ENCODE measurements at places on chromosomes 2 and 18.

DNA sequence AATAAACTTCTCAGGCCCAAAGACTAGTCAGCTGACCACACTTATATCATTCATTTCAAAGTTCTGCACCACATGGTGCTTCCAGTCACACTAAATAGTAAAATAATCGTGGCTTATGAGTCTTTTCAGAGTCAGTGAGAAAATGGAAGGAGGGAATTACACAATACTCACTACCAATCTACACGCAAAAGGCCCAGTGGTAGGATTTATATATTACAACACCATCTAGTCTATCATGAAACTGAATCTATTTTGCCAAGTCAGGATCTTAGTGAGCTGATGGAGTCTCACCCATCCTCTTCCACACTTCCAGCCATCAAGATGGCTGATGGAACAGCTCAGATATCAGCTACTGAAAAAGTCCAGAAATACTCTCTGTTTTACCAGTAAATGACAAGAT is 21.9 kb downstream of the INO80D start:
- DNase-seq = no peak

DNA sequence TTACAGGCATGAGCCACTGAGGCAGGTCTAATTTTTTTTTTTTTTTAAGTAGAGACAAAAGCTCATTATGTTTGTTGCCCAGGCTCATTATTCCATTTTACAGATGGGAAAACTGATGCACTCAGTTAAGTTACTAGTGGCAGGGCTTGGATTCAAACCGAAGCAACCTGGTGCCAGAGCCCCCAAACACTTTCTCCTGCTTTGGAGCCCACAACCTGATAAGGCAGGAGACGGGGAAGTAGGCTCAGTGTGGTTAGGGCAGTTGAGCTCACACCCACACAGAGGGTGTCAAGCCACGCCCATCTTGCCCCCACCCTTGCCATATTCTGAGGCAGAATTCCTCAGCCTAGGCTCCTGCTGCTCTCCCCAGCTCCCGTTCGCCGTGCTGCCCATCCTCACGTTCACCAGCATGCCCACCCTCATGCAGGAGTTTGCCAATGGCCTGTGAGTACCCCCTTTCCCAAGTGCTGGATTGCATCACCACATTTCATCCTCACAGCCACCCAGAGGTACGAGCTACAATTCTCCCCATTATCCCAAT is 5.8 kb upstream of the CTDSP1 start:
- DNase-seq = no peak

DNA sequence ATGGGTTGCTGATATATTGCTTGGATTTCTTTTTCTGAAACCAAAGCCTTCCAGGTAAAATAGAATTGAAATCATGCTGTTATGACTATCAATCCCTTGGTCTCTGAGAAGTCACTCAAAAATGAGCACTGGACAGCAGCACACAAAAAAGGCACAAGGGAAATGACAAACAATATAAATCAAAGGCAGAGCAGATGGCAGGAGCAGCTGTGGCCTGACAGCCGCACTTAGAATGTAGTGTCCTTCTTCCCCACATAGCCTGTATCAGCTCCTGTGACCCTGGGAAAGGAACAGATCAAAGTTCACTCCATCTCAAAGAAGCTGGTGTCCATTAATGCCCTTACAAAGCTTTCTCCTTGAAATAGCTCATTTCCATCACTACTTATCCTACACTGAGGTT is 326.7 kb downstream of the SUCLG1 start:
- no peak for DNase-seq

- DNase-seq = no peak
These were observed 52.5 kb downstream of the KCNF1 start for GRCh38 chr2:10964052-10964790.

GRCh38 chr18:49411928-49412327 is 48.5 kb downstream of the DYM start:
- no peak for DNase-seq

- DNase-seq = peak; percentile 71
These were observed 423 bp upstream of the TTC27 start for GRCh38 chr2:32627441-32627813.

GRCh38 chr18:23159344-23159743 is 24.1 kb downstream of the CABLES1 start:
- no peak for DNase-seq

DNA sequence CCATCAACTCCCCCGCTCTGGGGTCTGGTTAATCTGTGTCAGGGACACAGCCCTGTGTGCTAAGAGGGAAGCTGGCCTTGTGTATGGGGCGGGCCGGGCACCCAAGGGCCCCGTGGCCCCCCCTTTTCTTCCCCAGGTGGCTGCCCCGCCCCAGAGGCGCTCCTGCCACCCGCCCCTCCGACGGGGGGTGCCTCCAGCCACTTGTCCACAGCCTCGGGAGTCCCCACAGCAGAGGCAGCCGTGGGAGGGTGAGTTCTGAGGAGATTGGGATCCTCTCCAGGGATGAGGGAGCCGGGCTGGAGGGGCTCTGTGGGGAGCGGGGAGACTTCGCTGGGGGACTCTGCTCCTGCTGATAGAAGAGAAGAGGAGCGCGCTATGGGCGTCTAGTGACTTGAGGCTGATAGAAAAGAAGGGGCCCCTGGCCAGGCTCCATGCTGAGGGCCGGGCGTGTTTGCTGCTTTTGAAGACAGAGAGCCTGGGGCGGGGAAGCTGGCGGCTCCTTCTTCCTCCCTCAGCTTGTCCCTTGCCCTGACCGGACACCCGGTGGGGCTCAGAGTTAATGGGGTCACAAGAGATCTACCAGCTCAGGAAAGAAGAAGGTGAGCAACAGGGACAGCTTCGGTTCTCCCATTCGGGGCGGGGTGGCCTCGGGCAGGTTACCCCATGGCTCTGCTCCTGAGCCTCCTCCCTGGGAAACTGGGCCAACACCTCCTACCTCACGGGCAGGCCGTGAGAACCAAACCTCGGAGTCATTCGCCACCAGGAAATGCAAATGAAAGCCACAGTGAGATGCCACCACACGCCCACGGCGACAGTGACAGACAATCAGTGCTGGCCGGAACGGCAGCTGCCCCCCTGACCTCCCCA is 89.4 kb upstream of the TAF1B start:
- DNase-seq = no peak

DNA sequence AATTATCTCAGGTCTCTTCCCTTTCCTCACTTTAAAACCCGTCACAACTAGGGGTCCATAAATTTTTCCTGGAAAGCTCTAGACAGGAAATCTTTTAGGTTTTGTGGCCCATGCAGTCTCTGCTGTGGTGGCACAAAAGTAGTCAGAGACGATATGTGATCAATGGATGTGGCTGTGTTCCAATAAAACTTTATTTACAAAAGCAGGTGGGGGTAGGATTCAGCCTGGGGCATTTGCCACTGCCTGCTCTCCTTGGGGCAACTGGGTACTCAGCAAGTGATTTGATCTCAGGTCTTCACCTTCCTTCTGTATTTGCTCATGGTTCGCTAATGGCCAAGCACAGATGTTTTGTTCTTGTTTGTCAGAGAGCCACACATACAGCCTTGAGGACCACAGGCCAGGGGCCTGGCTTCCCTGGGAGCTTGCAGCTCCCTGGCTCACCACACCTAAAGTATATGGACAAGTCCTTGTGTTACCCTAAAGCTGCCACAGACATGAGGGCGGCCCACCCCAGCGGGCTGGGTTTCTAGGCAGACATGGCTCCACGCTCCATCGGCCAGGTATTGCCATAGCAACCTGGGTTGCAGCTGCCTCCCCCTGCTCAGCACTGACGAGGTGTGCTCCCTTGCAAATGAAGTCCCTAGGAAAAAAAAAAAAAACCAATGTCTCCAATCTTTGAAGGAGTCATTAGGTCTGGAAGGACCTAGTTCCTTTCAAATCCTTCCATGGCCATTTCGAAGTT is 89.7 kb upstream of the YWHAQ start:
- no peak for DNase-seq

DNA sequence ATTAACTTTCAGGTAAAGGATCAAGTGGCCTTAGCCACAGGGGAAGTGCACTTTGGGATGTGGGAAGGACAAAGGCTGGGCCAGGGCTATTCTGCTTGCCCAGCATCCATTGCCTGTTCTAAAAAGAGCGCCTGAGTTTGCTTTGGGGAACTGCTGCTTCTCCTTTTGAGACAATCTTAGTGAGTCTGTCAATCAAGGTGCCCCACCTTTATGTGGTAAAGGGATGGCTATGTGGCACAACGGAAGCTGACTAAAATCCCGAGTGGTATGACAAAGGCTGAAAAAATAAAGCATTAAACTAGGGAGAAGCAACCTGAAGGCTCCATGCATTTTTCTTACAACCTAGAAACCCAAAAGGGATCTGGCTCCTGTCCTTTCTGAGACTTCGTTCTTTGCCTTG is 540.5 kb downstream of the SLC4A3 start:
- DNase-seq = no peak

GRCh38 chr18:37303009-37303408 is 262.6 kb downstream of the CELF4 start:
- no peak for DNase-seq

DNA sequence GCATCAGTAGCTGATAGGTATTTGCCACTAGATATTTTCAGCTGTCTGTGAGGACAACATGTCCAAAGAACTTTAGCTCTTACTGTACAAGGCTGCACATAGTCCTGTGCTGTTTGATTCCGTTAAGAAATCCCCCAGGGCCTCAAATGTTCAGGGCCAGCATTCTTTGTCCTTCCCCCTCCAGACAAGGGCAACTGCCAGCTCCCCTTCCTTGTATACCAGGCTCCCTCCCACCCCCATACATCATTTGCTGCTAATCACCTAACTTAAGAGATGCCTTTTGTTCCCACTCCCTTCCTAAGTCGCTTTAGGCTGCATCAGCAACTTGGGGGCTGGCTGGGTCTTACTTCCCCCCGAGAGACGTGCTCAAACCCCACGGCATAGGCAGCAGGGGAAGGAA is 138.7 kb downstream of the CDH20 start:
- DNase-seq = no peak

DNA sequence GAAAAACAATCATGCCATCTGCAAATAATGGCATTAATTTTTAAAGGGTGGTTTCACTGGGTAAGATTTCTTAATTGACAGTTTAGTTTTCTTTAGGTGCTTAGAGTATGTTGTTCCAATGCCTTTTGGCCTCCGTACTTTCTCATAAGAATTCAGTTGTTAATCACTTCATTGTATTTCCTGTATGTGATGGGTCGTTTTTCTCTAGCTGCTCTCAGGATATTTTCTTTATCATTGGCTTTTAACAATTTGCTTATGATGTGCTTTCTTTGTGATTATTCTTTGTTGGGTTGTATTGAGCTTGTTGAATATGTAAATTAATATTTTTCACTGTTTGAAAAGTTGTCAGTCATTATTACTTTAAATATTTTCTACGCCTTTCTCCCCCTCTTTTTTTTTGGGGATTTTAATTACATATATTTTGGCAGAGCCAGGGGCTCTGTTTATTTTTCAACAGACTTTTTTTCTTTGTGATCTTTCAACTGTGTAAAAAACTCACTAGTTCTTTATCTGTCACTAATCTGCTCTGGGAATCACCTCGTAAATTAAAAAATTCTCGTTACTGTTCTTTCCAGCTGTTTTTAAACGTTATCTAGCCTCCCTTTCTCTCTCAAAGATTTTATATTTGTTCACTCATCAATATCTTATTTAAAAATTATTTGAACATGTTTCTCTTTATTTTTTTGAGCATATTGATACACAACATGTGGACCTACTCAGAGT is 56.2 kb upstream of the IL1R1 start:
- no peak for DNase-seq

DNA sequence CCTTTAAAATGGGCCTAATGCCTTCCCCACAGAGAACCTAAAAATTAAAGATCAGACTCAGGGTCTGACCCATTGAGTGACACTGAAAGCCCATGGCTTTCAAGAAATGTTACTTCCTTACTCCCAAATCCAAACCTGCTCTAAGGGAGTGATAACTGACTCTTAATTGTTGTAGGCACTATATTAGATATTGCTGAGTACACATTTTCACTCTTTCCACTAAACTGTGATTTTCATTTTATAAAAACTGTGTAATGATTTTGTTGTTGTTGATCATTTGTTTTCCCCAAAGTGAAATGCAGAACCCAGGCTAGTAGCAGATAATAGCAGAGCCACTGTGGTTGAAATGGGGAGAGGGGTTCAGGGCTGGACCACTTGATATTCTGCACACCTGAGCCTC is 87.1 kb downstream of the LRRTM1 start:
- DNase-seq = no peak

- DNase-seq = no peak
These were observed 13.7 kb downstream of the VAPA start for GRCh38 chr18:9927392-9928063.
